ENCODE measurements at places on chromosomes 4 and X. TPM values are rescaled to one million over a fixed set of nuclear protein-coding genes. Genes with fewer than 3 reads are reported as not detected.

GRCh38 chr4:184854673-184855072 lies 28.9 kb upstream of the ACSL1 start:
- no peak for DNase-seq

Gene BBS12
- total RNA-seq, result 1.9 TPM

GRCh38 chr4:144734522-144734921 lies 88.6 kb downstream of the HHIP start:
- no peak for DNase-seq

- no peak for DNase-seq
Observed at GRCh38 chrX:107683124-107683895, 55.0 kb downstream of the PRPS1 start.

DNA sequence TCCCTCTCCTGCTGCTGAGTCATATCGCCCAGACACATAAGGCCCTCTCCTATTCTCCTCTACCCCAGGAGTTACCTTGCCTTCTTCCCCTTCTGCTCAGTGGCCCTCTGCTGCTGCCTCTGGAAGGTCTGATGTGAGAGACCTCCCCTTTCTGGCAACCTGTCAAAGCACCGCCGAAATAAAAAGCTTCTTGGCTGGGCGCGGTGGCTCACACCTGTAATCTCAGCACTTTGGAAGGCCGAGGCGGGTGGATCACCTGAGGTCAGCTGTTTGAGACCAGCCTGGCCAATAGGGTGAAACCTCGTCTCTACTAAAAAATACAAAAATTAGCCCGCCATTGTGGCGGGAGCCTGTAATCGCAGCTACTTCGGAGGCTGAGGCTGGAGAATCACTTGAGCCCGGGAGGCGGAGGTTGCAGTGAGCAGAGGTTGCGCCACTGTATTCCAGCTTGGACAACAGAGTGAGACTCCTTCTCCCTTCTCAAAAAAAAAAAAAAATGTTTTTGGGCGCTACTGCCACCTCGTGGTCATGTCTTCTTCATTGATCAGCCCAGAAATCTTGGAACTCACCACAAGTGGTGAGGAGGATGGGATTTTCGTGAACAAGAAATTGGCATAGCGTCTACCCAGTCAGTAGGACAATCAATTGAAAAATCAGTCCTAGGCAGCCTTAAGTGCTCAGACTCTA lies 8.6 kb upstream of the ZXDA start:
- peak; percentile 70 for DNase-seq

Gene EVC
- 20.6 TPM for total RNA-seq

DNA sequence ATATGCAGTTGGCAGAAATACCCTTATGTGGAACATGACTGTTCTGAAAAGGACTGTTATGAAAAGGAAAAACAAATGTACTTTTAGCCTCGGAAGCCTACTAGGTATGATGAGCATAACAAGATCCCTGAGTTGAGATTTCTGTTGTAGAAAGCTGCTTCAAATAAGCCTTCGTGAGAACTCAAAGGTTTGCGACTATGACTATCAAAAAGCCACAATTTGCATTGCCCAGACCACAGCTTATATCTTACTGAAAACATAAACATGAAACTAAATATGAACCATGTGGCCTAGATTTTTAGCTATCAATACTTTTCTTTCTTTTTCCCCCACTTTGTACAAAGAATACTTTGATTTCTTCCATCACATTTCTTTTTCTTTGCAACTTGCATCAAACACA lies 398.2 kb upstream of the LCORL start:
- DNase-seq, result no peak

Gene PRKG2
- total RNA-seq, result not detected

- DNase-seq, result no peak
Observed at GRCh38 chrX:138914767-138915166, 203.2 kb upstream of the FGF13 start.

DNA sequence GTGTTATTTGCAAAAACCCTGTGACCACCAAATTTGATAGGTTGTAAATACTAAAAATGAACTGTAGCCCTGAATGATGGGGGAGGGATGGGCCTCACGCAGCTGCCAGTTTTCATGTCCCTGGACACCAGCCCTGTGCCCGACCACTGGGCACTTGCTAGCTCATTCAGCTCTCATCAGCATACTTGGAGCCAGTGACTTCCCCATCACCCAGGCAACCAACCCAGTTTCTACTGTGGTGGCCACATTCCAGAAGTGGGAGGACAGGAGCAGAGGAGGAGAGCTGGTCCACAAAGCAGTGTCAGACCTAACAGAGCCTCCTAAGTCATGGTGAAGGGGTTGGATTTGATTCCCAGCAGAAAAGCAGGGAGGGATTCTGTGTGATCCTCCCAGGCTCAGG lies 128.2 kb downstream of the CPEB2 start:
- DNase-seq, result no peak

DNA sequence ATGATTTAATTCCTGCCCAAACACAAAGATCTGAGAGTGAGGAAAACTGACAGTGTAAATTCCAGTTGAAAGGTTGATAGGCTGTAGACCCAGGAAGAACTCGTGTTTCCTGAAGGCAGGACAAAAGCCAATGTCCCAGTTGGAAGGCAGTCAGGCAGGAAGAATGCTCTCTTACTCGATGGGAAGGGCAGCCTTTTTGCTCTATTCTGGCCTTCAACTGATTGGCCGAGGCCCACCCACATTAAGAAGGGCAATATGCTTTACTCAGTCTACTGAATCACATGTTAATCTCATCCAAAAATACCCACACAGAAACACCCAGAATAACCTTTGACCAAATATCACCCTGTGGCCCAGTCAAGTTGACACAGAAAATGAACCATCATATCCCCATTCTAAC lies 45.3 kb upstream of the SOD3 start:
- no peak for DNase-seq

DNA sequence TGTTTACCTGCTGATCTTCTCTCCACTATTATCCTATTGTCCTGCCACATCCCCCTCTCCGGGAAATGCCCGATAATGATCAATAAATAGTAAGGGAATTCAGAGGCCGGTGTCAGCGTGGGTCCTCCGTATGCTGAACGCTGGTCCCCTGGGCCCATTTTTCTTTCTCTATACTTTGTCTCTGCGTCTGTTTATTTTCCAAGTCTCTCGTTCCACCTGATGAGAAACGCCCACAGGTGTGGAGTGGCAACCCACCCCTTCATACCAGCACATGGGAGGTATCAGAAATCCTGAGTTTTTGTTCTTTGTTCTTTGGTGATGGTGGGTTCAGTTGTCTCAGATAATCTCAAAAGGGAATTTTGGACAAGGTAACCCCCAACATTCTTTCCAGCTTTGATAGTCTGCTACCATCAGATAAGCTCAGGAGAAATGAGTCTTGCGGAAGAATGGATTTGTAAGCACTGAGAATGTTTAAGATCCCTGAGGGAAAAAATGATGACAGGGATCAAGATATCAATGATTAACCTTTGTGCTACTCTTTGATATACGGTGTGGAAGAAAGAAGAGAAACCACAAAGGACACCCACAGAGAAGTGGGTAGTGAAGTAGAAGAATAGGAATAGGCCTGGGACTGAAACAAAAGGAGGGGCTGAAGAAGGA lies 117.9 kb downstream of the CEP44 start:
- no peak for DNase-seq

DNA sequence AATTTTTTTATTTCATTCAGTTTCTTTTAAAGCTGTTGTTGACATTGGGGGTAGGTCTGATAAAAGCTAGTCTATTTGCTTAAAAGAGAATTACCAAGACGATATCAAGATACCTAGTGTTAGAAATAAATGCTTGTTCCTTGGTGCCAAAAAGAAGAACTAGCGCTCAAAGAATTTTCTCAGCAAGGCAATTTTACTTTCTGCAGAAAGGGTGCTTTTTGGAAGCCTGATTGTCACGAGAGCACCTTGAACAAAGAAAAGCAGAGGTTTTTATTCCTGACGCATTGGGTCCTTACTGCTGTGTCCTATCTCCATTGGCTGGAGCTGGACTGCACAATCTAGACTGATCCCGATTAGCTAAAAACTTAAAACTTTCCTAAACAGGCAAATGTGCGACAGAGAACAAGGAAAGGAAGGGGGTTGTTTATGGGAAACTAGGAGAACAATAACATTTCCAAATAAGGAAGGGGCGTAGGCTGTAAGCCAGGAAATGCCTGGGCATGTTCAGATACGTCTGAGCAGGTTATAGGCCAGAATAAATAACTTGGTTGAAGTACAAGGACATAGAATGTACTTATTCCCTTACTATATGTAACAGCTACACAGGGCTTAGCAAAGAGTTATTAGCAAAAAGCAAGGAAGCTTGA lies 50.3 kb upstream of the STPG2 start:
- DNase-seq, result no peak

Gene LPAR4
- total RNA-seq, result 7.1 TPM

Gene TRIM75
- total RNA-seq, result not detected

Gene MAGEE2
- not detected for total RNA-seq

DNA sequence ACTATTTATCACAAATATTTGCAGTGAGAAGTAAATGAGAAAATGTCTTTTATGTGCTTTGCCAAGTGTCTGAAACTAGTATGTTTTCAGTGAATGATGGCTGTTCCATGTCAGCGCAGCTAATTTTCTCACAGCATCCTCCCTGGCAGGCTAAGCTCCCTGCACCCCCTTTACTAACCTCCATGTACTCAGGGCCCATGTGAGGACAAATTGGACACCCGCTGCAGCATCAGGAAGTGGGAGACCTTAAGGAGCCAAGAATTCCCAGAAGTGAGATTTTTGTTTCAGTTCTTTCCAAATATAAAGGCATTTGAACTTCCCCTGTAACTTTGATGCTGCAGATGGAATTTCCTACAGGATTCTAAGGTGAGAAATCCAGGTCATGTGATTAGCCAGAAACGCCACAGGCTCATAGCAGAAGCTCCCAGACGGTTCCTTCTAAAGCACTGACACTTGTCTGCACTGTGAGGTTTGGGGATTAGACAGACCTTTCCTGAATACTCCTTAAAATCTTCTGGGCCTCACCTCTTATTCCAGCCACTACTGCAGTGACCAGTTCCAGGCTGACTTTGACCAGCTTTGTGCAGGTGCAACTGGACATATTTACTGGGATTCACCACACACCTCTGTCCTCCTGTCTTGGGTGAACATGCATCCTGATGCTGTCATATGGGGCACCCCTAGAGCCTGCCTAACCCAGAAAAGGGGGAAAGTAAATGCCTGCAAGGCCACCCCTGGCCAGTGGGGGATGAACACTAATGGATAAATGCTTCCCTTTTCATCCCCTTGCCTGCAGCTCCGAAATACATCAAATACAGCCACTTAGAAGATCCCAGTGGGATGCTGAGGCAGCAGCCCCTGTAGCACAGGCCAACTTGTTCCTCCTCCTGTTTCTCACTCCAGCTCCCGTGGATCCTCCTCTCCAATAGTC lies 45.9 kb downstream of the LGI2 start:
- no peak for DNase-seq

GRCh38 chr4:105956569-105956968 lies 61.3 kb downstream of the NPNT start:
- DNase-seq, result peak; percentile 76

GRCh38 chr4:32884198-32884597 lies 2164.0 kb downstream of the PCDH7 start:
- no peak for DNase-seq

Gene SFRP2
- total RNA-seq, result 1.4 TPM

Gene ATP8A1
- 0.90 TPM for total RNA-seq

GRCh38 chr4:99430106-99430505 lies 5.0 kb downstream of the ADH7 start:
- DNase-seq, result no peak

GRCh38 chr4:33187035-33187434 lies 2466.9 kb downstream of the PCDH7 start:
- no peak for DNase-seq

- DNase-seq, result no peak
Observed at GRCh38 chr4:178028481-178028880, 586.2 kb upstream of the AGA start.

GRCh38 chr4:141335166-141335565 lies 114.5 kb downstream of the ZNF330 start:
- DNase-seq, result no peak

DNA sequence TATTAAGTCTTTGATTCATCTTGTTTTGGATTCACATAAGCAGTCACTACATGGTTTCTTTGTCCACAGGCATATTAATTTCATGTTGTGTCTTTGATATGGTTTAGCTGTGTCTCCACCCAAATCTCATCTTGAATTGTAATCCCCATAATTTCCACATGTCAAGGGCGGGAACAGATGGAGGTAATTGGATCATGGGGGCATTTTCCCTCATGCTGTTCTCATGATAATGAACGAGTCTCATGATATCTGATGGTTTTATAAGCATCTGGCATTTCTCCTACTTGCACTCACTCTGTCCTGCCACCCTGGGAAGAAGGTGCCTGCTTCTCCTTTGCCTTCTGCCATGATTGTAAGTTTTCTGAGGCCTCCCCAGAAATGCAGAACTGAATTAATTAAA lies 1811.2 kb upstream of the PCDH10 start:
- no peak for DNase-seq

DNA sequence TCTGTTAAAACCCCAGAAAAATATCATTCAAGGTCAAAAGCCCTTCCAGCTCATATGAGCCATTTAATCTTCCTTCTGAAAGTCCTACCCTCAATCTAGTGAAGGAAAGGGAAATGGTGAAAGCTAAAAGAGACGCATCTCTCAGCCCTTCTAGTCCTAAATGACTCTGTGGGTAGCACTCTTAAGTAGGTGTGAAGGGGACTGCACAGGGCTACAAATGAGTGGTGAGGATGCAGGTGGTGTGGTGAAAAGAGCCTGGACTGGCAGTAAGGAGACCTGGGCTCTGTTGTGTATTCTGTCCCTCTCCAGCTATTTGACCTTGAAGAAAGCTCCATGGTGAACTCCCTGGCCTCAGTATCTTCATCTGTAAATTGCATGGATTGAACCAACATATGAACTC lies 671.8 kb upstream of the DIPK2B start:
- DNase-seq, result no peak

- DNase-seq, result no peak
Observed at GRCh38 chrX:39749728-39750127, 348.0 kb downstream of the BCOR start.

Gene CSAG3
- total RNA-seq, result not detected

- no peak for DNase-seq
Observed at GRCh38 chr4:95084584-95084983, 326.8 kb downstream of the BMPR1B start.

GRCh38 chr4:112515198-112516065 lies 548 bp downstream of the NEUROG2 start:
- peak; percentile 57 for DNase-seq

DNA sequence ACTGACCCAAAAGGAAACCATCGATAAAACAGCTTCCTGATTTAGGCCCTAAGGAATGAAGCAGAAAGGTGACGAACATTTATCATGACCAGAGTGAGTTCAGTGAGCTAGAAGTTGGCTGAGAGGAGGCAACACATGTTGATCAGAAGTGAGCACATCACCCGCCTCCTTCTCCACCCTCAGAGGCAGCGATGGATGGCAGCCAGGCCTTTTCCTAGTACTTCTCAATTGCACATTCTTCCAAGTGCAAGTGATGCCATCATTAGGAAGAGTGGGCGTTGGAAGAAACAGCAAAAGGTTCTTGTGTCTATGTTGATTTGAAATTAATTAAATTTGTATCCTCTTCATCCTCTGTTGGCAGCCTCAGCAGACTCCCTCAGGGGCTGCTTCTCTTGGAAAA lies 51.7 kb downstream of the TMEM154 start:
- peak; percentile 17 for DNase-seq

GRCh38 chrX:115595049-115595448 lies 34.1 kb downstream of the PLS3 start:
- no peak for DNase-seq

Gene INTU
- 11.2 TPM for total RNA-seq
